ENCODE measurements at places on chromosomes 13 and 19. TPM values are rescaled to one million over a fixed set of nuclear protein-coding genes. Genes with fewer than 3 reads are reported as not detected.

SCN1B gene
- total RNA-seq: 6.3 TPM

SIGLEC8 gene
- not detected for total RNA-seq

LPAR6 gene
- total RNA-seq: 3.0 TPM

RNF113B gene
- total RNA-seq: not detected

PCDH20 gene
- total RNA-seq: 0.46 TPM

PBX4 gene
- total RNA-seq: 0.35 TPM

FCER2 gene
- 0.51 TPM for total RNA-seq

MCF2L gene
- 20.2 TPM for total RNA-seq

NECTIN2 gene
- 26.7 TPM for total RNA-seq

CD22 gene
- 0.43 TPM for total RNA-seq

DENND1C gene
- total RNA-seq: 0.92 TPM

CERS1 gene
- total RNA-seq: 0.23 TPM

IL11 gene
- not detected for total RNA-seq

HS6ST3 gene
- total RNA-seq: 2.0 TPM

FUT6 gene
- total RNA-seq: 8.7 TPM

SH2D3A gene
- 14.5 TPM for total RNA-seq

FAM124A gene
- total RNA-seq: 0.79 TPM

ADGRE2 gene
- total RNA-seq: 3.1 TPM

ZNF571 gene
- 2.5 TPM for total RNA-seq

OR7C1 gene
- total RNA-seq: 0.03 TPM

CYP4F2 gene
- total RNA-seq: not detected

PDX1 gene
- 8.0 TPM for total RNA-seq

SOX21 gene
- total RNA-seq: not detected

OLFM4 gene
- total RNA-seq: 246 TPM

ZNF135 gene
- 1.9 TPM for total RNA-seq

GFY gene
- total RNA-seq: not detected

PNMA8A gene
- 2.4 TPM for total RNA-seq

NCR1 gene
- total RNA-seq: 0.31 TPM

C19orf38 gene
- not detected for total RNA-seq

CYP2A7 gene
- not detected for total RNA-seq

C19orf85 gene
- not detected for total RNA-seq

ZNF555 gene
- total RNA-seq: 4.1 TPM

NACC1 gene
- total RNA-seq: 18.7 TPM

OR7A5 gene
- total RNA-seq: not detected

PSMC4 gene
- total RNA-seq: 38.0 TPM

CAPN12 gene
- 8.8 TPM for total RNA-seq

DNMT1 gene
- 13.7 TPM for total RNA-seq

CABP5 gene
- total RNA-seq: not detected

GARIN5A gene
- 1.6 TPM for total RNA-seq

CGB8 gene
- not detected for total RNA-seq

CYP4F12 gene
- total RNA-seq: 0.59 TPM

KIRREL2 gene
- 54.8 TPM for total RNA-seq

BRD4 gene
- 53.3 TPM for total RNA-seq

TMIGD2 gene
- 0.16 TPM for total RNA-seq

TPGS1 gene
- 11.5 TPM for total RNA-seq

NTN5 gene
- total RNA-seq: 0.12 TPM

COX7A1 gene
- total RNA-seq: 11.1 TPM

HSH2D gene
- total RNA-seq: 2.2 TPM
